ENCODE measurements at places on chromosomes 1 and 21.

- no peak for DNase-seq
These were observed 104.4 kb upstream of the SERBP1 start for GRCh38 chr1:67534627-67535065.

DNA sequence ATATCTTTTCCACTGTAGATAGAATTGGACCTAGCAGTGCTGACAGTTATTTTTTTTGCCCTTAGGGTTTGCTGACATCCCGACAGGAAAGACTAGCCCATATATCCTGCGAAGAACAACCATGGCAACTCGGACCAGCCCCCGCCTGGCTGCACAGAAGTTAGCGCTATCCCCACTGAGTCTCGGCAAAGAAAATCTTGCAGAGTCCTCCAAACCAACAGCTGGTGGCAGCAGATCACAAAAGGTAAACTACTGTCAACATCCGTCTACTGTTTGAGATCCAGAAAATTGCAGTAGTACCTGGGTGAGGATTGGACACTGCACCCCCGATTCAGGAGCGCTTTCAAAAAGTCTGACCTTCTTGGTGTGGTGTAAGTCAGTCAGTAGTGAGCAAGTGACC, 55.8 kb downstream of the CENPF start:
- DNase-seq, result peak; percentile 4

- no peak for DNase-seq
These were observed 8.2 kb downstream of the TNN start for GRCh38 chr1:175075572-175076568.

DNA sequence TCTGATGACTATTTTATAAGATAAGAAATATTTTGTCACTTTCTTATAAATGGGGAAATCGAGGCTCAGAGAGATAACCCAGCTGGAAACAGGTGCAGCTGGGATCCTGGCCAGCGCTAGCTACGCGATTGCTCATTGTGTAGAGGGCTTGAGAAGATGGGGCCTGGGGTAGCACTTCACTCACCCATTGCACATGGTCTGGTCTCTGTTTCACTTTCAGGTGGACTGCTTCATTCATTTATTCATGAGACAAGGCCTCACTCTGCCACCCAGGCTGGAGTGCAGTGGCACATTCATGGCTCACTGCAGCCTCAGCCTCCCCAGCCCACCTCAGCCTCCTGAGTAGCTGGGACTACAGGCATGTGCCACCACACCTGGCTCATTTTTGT, 23.8 kb downstream of the UBE4B start:
- no peak for DNase-seq

DNA sequence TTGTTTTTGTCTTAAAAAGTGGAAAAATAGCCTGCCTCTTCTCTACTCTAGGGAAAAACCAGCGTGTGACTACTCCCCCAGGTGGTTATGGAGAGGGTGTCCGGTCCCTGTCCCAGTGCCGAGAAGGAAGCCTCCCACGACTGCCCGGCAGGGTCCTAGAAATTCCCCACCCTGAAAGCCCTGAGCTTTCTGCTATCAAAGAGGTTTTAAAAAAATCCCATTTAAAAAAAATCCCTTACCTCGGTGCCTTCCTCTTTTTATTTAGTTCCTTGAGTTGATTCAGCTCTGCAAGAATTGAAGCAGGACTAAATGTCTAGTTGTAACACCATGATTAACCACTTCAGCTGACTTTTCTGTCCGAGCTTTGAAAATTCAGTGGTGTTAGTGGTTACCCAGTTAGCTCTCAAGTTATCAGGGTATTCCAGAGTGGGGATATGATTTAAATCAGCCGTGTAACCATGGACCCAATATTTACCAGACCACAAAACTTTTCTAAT, 35.0 kb upstream of the TDRD10 start:
- no peak for DNase-seq

DNA sequence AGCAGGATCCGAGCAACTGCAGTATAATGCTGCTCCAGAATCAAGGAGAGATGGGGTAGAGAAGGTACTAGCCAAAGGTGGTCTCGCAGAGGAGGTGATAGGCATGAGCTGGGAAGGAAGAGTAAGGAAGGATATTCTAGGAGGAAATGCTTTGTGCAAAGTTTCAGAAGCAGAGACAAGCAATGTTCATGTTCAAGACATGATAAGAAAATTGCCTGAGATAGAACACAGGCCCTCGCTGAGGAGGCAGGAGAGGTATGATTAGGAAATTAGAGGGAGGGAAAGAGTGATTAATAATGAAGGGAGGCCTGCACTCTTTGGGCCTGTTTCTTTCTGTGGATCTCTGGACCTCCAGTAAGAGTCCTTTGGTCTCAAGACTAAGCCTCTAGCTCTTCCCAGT, 12.9 kb upstream of the ETV3 start:
- DNase-seq, result no peak

- DNase-seq, result no peak
These were observed 2.1 kb downstream of the TRIM67 start for GRCh38 chr1:231163830-231164427.

DNA sequence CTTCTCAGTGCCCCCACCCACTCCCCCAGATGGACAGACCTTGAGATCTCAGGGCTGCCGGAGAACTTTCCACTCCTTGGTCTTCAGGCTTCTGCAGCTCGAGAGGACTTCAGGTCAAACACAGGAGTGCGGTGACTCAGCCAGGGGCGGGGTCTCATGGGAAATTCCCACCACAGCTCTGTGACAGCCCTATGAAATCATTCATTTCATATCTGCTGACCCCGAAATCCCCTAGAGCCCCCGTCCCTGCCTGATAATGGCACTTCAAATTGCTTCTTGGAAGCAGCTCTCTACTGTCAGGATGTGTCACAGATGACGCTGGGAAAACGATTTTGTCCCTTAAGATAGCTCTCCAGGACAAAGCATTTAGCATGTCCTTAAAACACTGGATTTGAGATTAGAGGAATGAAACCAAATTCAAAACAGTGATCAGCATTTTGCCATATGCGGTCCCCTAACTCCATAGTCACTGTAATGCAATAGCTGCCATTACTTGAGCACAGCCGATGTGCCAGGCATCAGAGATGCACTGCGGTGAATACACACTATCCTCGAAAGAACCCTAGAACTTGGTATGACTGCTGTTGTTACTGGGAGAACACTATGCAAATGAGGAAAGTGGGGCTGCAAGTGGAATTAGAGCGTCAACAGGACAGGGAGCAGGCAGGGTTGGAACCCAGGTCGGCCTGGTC, at the start of gene TNFRSF9:
Gene TNFRSF9, minus strand, starts transcription at position 95 of the 692 bp plus-strand sequence. CDS start 845 bp downstream, outside the sequence.
- no peak for DNase-seq

DNA sequence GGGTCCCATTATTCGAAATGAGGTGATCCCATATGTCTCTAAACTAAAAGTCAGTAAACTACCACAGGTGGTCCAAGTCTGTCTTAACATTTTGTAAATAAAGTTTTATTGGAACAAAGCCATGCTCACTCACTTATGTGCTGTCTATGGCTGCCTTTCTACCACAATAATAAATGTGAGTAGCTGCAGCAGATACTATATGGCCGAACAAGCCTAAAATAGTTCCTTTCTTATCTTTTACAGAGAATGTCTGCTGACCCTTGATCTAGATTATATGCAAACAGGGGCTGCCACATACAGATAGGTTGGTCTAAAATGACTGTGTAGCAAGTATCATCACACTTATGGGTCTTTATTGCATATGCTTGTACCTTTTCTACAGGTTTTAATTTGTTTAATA, 140.0 kb downstream of the VAV3 start:
- DNase-seq, result no peak

DNA sequence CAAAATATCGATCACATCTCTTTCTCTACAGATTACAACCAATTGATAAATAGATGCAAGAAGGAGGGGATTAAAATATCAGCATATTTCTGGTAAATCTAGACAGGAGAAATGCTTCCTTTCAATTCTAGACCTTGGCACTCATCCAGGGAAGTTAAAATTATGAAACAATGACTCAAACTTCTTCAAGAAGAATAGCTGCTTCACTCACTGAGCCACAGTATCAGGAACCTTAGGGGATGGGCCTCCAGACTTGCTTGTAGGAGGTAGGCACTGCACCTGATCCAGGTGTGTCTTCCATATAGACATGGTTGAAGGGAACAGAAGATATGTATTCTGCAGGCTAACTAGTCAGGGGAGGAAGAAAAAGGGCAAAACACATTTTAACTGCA, 9.8 kb downstream of the SLAMF7 start:
- DNase-seq, result no peak

DNA sequence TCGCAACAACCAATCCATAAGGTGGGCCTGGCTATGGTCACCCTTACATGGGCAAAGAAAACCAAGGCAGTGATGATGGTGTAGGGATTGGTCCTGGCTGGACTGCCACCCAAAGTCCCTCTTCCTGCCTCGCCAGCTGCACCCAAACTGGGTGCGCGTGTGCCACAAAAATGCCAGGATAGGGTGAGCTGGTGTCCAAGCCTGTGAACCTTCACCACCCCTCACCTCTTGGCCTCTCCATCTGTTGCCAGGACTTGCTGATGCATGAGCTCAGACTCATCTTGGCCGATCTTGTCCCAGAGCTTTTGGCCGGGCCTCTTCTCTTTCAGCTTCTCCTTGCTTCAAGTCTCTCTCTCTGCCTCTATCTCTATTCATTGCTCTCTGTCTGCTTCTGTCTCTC, 41.8 kb downstream of the FOXD2 start:
- DNase-seq, result no peak

DNA sequence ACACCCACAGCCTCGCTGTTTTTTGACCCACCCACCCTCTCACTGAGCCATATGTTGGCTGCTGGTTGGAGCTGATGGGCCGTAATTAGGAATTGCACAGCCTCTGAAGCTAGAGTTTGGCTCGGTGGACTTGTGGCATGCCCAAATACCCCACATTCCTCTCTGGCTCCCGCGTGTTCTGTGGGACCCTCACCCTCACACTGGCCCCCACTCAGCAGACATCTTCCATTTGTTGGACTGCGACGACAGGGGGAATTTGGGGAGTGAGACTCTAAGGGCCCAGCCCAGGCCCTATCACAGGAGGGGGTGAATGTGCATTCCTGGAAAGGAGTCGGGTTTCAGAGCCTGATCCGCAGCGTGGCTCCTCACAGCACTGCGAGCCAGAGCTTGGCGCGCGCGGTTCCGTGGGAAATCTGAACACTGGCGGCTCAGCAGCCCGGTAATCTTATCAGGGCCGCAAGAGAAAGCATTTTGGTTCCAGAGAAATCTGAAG, 5.2 kb downstream of the RCSD1 start:
- no peak for DNase-seq

- peak; percentile 20 for DNase-seq
These were observed 43.0 kb downstream of the SNX7 start for GRCh38 chr1:98704474-98704873.

GRCh38 chr1:175842550-175842949, 99.2 kb upstream of the TNR start:
- DNase-seq, result no peak

DNA sequence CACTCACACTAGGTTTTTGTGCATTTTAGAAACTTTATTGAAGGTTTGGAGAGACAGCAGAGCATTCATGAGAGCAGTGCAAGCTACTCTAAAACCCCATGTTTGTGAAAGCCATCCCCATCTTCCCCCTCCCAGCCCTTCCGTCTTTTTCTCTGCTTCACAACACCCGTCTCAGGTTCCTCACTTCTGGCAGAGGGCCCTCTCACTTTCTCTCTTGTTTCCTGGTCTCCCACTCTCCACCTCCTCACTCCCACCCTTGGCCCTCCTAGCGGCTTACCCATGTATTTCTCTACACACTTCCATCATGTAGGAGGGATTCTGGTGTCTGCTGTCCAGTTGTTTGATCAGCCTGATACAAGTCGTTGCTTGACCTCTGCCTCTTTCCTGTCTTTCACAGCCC, 92.7 kb downstream of the LRRC8C start:
- DNase-seq, result no peak

GRCh38 chr1:29398431-29398830, 162.1 kb downstream of the PTPRU start:
- DNase-seq, result no peak

- no peak for DNase-seq
These were observed 203.0 kb downstream of the TGFB2 start for GRCh38 chr1:218547957-218548730.

DNA sequence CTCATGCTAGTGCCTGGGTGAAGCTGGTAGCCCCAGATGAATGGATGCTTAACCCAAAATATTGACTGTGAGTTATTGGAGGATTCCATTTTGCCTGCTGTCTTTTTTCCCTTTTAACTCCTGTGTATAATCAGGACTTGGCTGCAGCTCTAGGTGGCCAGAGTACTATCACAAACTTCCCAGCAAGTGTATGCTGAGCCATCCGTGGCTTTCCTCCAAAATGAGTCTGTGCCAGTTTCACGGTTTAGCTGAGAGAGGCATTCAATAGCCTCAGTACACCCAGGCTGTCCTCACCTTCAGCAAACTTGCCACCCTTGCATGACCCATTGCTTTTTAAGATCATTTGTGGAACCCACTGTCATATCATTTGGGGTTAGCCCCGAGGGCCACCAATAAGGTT, 5.3 kb upstream of the DPT start:
- DNase-seq, result no peak

DNA sequence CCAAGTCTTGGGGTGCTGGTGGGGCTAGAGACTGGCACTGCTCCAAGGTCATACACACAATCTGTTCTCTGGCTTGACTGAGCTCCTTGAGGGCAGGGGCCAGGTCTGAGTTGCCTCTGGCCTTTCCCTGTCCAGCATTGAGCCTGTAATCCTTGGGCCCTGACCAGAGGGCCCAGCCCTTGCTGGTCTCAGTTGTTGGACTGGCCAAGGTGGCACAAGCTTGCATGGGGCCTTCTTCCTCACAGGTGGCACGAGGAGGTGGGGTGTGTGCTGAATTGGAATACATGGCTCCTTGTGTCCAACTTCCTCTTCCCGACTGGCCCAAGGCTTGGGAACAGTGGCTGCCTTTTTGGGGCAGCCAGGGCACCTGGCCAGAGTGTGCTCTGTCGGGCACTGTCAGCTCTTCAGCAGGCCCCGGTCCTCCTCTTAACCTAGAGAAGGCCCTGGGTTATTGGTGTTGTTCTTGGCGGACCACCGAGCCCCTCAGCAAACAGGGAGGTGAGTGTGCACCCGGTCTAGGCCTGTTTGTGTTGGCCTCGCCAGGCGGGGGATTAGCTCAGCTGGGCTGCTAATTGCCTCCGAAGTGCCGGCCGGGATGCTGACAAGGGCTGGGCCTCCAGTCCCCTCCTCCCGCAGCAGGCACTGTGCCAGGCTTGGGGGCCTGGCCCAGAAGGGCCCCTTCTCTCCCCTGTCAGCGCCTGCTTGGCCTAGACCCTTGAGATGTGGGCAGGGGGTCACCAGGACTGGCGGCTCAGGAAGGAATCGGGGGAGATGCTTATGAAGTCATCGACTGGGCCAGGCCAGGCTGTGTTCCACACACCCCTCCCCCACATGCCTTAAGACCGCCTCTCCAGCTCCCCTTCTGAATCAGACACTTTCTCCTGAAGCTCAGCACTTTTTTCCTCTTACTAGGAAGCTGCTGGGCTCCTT, 28.5 kb downstream of the WNT4 start:
- no peak for DNase-seq

GRCh38 chr1:29392486-29393450, 156.4 kb downstream of the PTPRU start:
- no peak for DNase-seq

DNA sequence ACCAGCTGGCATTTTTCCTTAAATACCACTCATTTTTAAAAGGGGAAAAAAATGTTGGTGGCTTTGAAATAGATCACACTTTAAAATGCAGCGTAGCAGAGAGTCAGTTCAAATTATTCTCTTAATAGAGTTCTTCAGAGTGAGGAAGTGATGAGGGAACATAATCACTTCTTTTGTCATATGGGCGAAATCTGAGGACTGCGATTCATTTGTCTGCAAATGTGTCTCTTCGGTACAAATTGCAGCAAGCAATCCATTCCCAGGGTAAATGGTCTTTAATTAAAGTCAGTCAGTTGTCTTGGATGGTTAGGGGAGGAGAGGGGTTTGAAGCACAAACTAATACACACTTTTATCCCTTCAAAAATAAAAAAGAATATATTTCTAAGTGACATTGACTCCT, 86.0 kb upstream of the SELENON start:
- no peak for DNase-seq

Measured in caudate nucleus (tissue), 63 donors.